ENCODE measurements at places on chromosomes 13 and 19. TPM values are rescaled to one million over a fixed set of nuclear protein-coding genes. Genes with fewer than 3 reads are reported as not detected.

- no peak for DNase-seq
Observed at GRCh38 chr19:40150170-40150569, 41.1 kb upstream of the MAP3K10 start.

The CFAP97D2 gene
- total RNA-seq: not detected

- no peak for DNase-seq
Observed at GRCh38 chr13:48236528-48237353, 3.7 kb downstream of the ITM2B start.

DNA sequence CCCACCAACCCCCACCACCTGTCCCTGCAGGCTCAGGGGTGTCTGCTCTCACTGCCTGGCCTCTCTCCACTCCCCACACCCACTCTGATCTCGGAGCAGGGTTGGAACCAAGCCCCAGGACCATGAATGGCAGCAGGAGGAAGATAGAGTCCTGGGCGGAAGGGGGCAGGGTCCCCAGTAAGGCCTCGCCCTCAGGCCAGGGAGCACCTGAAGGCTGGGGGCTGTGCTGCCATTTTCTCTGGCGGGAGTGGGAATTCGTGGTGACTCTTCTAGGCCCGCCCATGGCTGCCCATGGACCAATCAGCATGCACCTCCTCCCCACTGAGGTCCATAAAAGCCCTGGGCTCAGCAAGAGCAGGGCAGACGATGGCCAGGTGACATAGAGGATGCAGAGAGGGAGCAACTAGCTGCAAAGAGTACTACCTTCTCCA is 25.0 kb downstream of the KBTBD6 start:
- DNase-seq: no peak

- DNase-seq: no peak
Observed at GRCh38 chr13:47039106-47039505, 142.3 kb upstream of the HTR2A start.
